ENCODE measurements at places on chromosomes 3 and 15. TPM values are rescaled to one million over a fixed set of nuclear protein-coding genes. Genes with fewer than 3 reads are reported as not detected.

GRCh38 chr3:195270079-195270816, 711 bp downstream of the XXYLT1 start:
- DNase-seq, result peak; percentile 51

- DNase-seq, result no peak
Measured at GRCh38 chr15:60074181-60074885, 70.2 kb downstream of the FOXB1 start.

GRCh38 chr3:149468504-149469212, 5.8 kb upstream of the TM4SF4 start:
- DNase-seq, result no peak

- no peak for DNase-seq
Measured at GRCh38 chr3:155640098-155640497, 104.8 kb downstream of the PLCH1 start.

- DNase-seq, result no peak
Measured at GRCh38 chr3:5754602-5755001, 567.1 kb downstream of the EDEM1 start.

DNA sequence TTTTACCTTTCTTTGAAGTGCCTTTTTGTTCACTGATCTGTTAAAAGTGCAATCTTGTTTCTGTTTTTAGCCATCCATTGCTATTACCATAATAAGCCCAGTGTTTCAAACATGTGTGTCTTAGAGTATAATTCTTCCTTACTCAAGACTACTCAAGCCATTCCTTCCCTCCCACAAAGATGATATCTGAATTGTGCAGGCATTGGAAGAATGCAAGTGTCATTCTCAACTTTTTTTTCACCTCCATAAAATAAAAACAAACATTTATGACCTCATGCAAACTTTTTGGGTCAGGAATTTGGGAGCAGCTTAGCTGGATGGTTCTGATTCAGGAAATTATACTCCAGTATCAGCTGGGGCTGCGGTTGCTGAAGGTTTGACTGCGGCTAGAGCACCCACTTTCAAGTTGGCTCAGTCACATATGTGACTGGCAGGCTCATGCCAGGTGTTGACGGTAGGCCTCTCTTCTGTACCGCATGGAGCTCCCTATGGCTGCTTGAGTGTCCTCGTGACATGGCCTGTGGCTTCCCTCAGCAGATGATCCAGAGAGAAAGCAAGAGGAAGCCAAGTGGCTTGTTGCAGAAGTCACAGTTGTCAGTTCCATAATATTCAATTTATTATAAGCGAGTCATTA, 490.8 kb downstream of the CNTN4 start:
- DNase-seq, result no peak

DNA sequence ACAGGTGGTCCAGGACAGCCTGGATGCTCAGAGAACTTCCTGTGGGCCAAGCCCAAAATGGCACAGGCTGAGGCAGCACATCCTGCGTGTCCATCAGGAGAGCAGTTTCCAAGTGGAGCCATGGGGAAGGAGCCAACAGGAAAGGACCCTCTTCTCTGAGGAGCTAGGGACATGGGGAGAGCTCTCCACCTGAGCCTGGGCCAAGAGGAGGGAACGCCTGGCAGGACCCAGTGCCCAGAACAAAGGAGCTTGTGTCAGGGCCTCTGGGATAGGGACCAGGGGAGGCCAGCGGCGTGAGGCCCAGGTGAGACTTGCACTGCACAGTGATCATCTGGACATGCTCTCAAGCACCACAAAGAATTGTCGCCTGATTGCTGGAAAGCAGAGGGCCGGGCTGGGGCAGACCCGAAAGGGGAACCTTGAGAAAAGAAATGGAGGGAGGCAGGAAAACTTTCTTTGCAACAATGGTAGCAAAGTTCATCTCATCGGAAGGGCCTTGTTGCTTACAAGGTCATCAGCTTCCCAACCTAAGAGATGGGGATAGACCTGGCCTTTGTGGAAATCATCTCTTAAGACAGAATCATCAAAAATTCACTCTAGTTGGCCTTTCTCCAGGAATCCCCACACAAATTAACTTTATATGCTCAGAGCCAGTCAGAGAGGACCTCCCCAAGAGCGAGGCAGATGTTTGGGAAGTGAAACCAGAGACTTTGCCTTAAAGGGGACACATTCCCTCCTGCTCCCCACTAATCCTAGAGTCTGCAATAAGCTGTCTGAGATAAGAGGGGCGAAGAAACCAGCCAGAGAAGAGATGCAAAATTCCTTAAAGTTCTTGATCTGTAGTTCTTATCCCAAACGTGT, 47.7 kb upstream of the HES1 start:
- no peak for DNase-seq

GRCh38 chr15:75339531-75340240, 3.8 kb downstream of the COMMD4 start:
- DNase-seq, result no peak

- no peak for DNase-seq
Measured at GRCh38 chr3:32216172-32216783, 22.2 kb upstream of the CMTM8 start.

GRCh38 chr3:143495527-143495926, 352.7 kb downstream of the SLC9A9 start:
- no peak for DNase-seq

DNA sequence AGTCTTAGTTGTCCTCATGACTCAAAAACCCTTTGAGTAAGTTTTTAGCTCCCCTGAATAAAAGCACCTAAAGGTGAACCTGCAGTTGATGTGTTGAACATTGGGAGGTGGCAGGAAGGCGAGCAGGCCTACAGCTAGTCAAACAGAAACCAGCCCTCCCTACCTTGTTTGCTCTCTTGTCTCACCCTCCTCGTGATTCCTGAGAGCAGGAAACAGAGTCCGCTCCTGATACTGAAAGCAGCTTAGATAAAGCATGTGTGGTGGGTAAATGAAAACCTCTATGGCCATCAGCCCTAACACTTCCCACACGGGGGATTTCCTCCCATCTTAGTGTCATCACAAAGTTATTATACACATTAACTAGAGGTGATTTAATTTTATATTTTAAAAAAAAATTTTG, 21.8 kb upstream of the CLDN18 start:
- DNase-seq, result no peak

GRCh38 chr3:66722675-66723074, 221.9 kb upstream of the LRIG1 start:
- DNase-seq, result no peak

GRCh38 chr3:195207056-195207455, 63.9 kb downstream of the XXYLT1 start:
- no peak for DNase-seq

GRCh38 chr15:67506775-67507747, 13.9 kb upstream of the C15orf61 start:
- DNase-seq, result no peak

- DNase-seq, result no peak
Measured at GRCh38 chr3:123610331-123610730, 25.5 kb upstream of the HACD2 start.

Gene ADGRG7
- total RNA-seq, result not detected

Gene PCLAF
- 114 TPM for total RNA-seq

Gene LOXL1
- total RNA-seq, result 3.5 TPM

Gene TF
- total RNA-seq, result 0.21 TPM

Gene SMAD6
- total RNA-seq, result 0.40 TPM
